Kidney (tissue), 22 donors: ENCODE measurements at places on chromosomes 6 and 20. TPM values are rescaled to one million over a fixed set of nuclear protein-coding genes. Genes with fewer than 3 reads are reported as not detected.

Gene CPNE5
- 7.1 TPM for total RNA-seq

DNA sequence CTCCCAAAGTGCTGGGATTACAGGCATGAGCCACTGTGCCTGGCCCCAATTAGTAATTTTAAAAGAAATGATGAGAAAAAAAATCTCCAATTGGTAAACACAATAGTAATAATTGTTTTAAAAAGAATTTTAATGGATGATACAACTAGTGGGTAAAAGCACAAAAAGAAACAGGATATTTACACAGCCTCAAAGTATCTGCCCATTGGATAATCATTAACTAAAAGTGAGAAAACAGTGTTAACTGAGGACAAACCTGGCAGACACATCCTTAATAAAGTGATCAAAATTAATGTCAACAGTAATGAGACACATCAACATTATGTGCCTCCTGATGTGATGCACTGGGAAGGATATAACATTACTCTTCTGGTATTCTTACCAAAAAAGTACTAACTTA, 24.5 kb downstream of the DTNBP1 start:
- DNase-seq = no peak

DNA sequence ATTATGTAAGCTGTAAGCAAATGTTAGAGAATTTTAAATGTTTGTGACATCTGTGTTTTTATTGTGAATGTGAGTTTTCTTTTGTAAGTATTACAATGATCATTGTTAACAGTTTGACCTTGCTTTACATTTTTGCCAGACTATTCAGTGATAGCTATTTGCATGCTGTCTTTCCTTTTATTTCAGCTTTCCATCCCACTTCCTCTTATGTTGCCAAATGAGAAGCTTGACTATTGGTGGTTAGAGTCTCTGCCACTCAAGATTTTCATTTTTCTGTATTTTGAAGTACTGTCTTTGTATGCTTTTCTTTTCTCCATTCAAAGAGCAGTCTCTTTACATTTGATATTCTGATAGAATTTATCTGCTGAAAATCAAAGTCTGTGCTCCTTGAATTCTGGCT, 104.1 kb downstream of the PRIM2 start:
- DNase-seq = no peak

Gene ZNF343
- 12.1 TPM for total RNA-seq

Gene TCFL5
- total RNA-seq = 11.5 TPM

DNA sequence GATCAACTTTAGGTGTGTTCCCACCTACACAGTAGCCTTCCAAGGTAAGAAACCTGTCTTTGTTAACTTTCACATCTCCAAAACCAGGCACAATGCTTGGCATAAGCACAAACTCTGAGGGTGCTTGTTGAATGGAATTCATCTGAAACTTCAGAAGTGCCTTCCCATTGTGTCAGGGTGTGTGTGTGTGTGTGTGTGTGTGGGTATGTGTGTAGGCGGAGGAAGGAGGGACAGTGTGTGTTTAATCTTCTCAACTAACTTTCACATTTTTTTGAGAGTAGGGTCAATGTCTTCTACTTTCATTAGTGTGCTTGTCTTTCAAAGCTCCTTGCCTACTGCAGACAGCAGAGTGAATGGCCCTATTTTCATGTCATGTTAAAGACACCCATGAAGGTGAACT, 45.6 kb downstream of the PDE7B start:
- no peak for DNase-seq

DNA sequence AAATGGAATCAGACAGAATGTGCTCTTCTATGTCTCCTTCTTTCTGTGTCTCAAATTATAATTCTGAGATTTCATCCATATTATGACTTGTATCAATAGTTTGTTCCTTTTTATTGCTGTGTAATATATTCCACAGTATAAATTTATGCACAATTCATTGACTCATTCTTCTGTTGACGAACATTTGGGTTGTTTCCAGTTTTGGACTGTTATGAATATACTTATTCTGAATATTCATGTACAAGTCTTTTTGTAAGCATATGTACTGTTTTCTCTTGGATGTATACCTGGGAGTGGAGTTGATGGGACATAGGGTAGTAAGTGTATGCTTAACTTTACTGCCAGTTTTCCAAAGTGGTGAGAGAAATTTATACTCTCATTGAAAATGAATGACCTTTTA, 28.1 kb upstream of the TRAF3IP2 start:
- no peak for DNase-seq
